HL-60 (cell line): ENCODE measurements at places on chromosomes 7 and 10.

DNA sequence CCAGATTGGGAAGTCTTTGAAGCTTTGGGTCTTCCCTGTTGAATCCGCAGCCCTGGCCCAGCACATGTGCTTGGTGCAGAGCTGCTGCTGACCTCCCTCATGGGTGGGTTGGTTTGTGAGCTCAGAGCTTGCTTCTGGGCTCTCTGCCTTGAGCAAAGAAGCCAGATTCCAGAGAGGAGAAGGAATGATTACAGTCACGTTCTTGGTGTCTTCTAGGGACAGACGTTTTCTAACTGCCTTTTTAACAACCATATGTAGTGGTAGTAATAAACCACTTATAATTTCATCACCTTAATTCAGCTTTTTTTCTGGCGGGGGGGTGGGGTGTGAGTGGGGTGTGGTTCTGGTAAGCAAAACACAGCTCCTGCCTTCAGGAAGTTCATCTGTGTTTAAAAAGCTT lies 39.5 kb downstream of the LRMDA start:
- no peak for DNase-seq

DNA sequence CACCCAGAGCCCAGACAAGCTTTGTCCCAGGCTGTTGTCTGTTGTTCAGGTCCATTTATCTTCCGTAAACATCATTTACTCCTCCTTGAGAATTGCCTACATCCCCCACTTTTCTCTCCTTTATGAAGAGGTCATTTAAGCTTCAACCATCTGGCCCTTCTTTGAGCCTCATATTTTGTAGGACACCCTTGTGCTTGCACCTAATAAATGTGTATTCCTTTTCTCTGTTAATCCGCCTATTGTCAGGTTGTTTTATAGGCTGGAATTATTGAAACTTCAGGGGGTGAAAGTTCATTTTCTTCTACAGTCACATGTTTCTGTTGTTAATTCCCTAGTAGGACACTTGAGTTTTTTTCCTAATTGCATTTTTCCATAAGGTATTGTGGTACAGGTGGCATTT lies 19.6 kb upstream of the CTTNBP2 start:
- no peak for DNase-seq

- no peak for DNase-seq
These were observed 17.8 kb upstream of the IFIT2 start for GRCh38 chr10:89283936-89284475.

- DNase-seq = no peak
These were observed 21.7 kb downstream of the PAPOLB start for GRCh38 chr7:4840079-4840501.

DNA sequence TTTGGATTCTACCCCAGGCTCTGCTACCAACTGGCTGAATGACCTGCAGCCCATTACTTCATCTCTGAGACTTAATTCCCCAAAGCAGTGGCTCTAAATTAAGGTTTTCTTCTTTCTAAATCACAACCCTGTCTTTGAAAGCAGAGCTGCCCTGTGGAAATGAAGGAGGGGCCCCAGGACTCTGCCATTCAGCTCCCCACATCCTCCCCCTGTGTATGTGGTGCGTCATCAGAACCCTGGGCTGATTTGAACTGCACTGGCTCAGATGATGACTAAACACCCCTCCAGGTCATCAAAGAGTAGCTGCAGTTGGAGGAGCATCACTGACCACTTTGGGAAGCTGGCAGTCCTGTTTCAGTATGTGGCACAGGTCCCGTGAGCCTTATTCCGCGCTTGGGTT lies 46.6 kb downstream of the BPGM start:
- DNase-seq = no peak
